IMR-90 (cell line): ENCODE measurements at places on chromosomes 5 and 9.

- DNase-seq = no peak
These were observed 37.1 kb downstream of the BNC2 start for GRCh38 chr9:16833296-16833835.

DNA sequence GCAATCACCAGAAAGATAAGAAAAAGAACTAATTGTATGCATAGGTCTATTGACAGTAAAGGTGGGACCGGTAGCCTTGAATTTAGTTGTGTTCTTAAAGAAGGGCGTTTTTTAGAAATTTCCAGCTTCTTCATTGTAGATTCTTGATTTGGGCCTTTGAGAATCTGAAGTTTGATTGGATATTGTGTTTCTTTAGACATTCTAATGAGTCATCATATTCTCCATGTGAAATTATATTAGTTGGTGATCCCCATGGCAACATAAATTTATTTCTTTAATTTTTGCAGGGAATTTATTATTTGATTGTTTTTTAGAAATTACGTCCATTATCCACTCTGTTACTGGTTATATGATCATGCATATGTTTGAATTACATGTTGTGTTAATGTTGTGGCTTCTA, 63.6 kb downstream of the MAN2A1 start:
- DNase-seq = no peak

- no peak for DNase-seq
These were observed 77.8 kb downstream of the ZCCHC7 start for GRCh38 chr9:37198039-37198729.

- no peak for DNase-seq
These were observed 229.0 kb downstream of the TSSK1B start for GRCh38 chr5:113205807-113206206.

DNA sequence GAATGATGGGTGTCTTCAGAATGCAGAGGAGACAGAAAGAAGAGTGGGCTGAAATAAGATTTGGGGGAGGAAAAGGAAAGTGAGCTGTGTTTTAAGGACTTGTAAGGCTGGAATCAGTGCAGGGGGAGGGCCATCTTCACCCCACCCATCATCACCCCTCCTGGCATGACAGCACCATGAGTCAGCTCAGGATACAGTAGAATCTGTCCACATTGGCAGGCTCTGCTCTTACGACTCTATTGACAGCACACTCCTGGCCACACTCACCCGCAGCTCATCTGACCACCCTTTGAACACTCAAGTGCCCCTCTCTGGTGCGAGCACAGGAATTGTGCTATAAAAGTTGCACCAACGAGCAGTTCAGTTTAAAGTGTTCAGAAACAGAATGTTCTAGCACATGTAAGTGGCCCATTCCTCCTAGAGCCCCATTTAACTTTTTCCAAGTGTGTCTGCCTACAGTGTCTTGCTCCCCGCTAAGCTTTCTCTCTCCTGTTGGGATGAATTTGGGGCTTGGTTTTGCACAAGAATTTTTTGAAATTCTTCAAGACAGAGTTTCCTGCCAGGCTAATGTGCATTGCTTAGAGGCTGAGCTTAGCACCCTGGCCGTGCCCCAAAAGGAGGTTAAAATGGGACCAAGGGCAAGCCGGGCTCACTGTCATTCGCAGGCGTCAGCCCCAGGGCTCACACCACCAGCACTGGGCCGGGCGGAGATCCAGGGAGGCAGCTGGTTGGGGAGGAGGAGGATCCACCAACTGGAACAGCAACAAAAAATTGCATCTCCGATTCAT, 12.0 kb downstream of the ADRA1B start:
- DNase-seq = peak; percentile 90
